ENCODE measurements at places on chromosomes 11 and 22.

DNA sequence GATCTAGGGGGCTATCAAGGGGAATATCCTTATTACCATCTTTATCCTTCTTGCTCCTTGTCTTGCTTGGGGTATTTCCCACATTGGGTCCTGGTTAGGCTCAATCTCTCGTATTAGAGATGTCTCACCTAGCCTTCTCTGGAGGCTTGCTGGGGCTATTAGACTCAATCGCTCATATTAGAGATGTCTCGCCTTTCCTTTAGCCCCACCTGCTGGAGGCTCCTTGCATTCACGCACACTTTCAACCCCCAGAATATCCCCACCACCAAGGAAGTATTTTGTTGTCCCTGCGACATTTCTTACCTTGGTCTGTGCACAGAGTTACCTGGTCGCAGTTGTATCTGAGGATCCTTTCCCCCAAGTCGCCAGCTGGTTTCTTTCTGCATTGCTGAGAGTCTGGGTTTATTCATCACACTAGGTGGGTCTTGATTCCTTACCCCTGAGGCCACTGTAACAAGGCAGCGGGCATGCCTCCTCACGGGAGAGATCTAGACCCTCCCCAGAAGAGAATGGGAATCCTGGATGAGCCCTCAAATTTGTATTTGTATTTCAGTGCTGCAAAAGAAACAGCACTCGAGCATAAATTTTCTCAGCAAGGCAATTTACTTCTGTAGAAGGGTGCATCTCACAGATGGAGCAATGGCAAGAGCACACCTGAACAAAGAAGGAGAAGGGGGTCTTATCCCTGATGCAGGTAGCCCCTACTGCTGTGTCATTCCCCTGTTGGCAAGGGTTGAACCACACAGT lies 15.9 kb upstream of the HYLS1 start:
- DNase-seq = no peak

GRCh38 chr11:103844327-103845215 lies 191.9 kb upstream of the DDI1 start:
- DNase-seq = no peak

DNA sequence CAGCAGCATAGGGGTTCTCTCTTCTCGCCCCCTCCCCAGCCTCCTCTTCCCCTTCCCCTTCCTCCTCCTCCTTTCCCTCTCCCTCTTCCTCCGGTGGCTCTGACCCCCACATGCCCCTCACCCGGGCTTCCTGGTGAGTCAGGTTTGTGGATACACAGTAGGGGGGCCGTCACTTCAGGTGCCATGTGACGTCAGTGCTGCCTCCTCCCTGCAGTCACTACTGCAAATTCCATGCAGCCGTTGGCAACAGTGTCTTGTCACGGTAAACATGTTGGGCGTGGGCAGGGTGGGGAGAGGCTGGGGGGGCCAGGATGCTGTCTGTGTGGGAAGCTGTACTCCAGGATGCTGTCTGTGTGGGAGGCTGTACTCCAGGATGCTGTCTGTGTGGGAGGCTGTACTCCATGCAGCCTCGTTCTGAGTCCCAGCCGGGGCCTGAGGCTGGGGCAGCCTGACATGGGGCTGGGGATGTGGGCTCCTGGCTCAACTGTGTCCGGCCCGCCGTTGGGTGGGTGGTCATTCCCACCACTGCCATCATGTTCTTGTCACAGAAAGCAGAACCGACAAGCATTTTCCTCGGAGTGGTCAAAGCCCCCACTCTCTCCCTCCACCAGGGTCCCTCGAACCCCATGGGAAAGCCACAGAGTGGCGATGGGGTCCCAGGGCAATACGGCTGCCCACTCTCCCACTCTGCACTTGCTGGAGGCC lies 2.4 kb upstream of the MUC2 start:
- no peak for DNase-seq

- DNase-seq = no peak
These were observed 758 bp downstream of the LDLRAD3 start for GRCh38 chr11:35944503-35945136.

DNA sequence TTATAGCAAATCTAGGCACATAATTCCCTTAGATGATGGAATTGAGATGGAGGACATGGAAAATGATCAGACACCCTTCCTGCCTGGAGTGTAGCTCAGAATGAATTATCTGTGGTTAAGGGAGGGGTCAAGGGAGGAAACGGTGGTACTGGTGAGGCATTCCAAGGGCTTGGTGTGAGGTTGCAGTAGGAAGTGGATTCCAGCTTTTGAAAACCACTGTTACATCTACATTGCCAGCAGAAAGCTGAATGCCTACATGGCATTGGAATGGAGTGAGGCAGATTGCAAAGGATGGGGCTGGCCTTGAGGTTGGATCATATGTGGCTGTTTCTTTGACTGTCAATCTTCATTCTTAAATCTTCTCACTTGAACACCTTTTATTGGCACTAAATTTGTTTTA lies 684.4 kb downstream of the NTM start:
- DNase-seq = no peak

- DNase-seq = no peak
These were observed 21.6 kb upstream of the SUSD2 start for GRCh38 chr22:24159650-24160049.

- no peak for DNase-seq
These were observed at the start of gene MMP8 for GRCh38 chr11:102724904-102725500. MMP8 (minus strand) TSS chr11:102724954; CDS start chr11:102724855, 99 bp downstream.

- DNase-seq = no peak
These were observed 116.2 kb downstream of the CHST1 start for GRCh38 chr11:45549257-45549656.

GRCh38 chr11:2699531-2700414 lies at the start of gene KCNQ1OT1:
KCNQ1OT1 (minus strand) TSS chr11:2699994.
- DNase-seq = peak; percentile 68

DNA sequence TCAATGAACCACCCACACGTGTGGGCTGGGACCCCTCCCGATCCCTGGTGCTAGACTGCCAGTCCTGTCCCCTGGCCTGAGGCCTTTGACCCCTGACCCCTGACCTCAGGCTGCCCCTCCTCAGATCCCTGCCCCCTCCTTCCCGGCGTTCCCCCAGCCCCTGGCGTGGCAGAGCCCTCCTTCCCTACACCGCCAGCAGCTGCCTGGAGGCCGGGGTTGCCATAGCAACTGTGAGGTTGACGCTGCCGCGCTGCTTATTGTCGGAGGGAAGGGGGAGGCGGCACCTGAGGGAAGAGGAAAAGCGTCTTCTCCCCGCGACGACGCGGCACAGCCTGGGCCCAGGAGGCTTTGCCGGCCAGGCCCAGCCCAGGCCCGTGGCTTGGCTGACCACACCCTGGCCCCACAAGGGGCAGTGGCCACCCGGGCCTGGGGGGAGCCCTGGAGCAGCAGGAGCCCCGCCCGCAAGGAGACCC lies 32.6 kb downstream of the SHANK3 start:
- no peak for DNase-seq

GRCh38 chr11:93655047-93655446 lies 6.4 kb upstream of the CEP295 start:
- DNase-seq = no peak

- DNase-seq = no peak
These were observed 106.6 kb downstream of the ARL14EP start for GRCh38 chr11:30429550-30429949.

DNA sequence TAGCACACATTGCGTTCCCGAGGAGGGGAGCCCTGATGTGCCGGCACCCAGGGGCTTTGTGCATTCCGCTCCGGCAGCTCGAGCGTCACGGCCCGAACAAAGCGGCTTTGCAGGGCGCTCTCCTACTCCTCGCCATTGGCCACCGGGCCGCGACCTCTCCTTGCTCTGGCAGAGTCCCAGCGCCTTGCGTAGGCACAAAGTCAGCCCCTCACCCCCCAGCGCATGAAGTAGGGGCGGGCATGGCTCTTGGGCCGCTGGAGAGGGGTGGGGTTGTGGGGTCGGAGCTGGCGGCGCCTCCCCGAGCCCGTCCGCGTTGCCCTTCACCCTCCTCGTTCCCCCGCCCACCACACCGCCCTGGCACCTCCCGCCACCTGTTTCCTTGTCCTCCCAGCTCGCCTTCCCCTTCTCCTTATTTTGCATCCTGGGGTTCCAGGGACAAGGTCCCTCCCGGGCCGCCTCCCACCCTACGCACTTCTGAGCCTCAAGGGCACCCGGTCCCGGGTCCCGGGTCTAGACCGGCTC lies 753 bp upstream of the PPARA start:
- peak; percentile 9 for DNase-seq

GRCh38 chr11:114097832-114098231 lies 38.3 kb downstream of the ZBTB16 start:
- DNase-seq = no peak

DNA sequence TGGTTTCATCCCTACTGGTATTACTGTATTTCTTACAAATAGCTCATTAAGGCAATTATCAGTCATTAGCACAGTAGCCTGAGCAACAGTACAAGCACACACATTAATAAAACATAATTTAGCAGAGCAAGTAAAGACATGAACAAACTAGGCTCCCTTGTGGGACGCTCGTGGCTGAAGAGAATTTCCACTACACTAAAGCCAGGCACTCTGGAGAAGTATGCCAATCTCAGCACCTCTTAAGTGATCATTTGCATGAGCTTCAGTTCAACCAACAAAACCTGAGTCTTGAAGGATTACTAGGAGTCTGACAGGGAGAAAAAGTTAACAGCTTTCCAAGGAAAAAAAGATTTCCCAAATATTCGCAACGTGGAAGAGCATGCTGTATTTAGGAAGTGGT lies 109.1 kb downstream of the LARGE1 start:
- no peak for DNase-seq

DNA sequence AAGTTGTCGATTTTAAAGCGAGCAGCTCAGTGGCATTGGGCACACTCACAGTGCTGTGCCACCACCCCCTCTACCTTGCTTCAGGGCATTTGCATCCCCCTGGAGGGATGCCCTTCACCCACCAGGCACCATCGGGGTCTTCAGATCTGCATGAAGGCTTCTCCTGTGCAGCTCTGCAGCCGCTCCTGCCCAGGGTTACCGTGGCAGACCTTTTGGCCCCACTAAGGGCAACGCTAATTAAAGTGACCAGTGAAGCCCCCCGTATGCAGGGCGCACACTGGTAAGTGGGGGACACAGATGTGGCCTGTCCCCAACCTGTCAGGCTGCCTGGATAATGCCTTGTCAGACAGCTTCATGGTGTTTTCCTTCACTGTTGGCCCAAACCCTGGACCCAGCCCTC lies 1117.7 kb downstream of the BRD1 start:
- no peak for DNase-seq

GRCh38 chr22:17176715-17177114 lies 17.6 kb upstream of the HDHD5 start:
- DNase-seq = no peak

DNA sequence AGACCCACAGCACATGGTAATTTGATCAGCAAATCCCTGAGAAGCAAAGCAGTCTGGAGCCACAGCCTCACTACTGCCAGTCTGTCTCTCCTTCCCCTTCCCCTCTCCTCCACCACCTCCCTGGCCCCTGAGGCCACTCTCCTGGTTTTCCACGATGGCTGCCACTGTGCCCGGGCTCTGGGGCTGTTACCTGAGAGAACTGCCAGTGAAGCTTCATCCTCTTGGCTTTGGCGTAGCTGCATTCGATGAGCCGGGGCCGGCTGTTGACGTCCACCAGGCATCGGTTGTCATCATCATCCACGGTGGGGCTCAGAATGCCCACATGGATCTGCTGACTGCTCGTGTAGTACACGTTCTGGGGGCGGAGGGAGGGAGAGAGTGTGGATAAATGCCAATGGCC lies 60.2 kb downstream of the CSNK2A3 start:
- no peak for DNase-seq

- DNase-seq = no peak
These were observed 332.2 kb downstream of the LUZP2 start for GRCh38 chr11:24828938-24829605.

DNA sequence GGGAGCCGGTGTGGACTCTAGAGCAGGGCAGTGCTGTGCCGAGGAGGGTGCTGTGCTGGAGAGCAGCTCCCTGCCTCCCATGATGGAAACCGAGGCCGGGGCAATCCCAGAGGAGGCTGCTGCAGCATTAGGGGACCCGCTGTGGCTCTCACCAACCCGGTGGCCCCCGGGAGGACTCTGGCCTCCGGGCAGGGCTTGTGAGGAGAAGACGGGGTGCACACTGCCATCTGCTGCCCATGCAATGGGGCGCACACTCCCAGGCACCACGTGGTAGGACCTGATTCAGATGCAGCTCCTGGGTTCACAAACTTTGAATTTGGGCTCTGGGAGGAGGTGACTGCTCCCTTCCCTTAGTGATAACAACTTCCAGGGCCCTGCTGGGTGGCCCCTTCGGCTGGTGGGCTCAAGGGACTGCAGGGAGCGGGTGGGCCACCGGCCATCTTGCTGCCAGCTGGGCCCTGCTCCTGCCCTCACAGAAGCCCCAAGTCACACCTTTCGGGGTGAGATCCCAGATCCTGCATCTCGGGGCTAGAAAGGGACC lies 93.8 kb upstream of the FGF3 start:
- no peak for DNase-seq

DNA sequence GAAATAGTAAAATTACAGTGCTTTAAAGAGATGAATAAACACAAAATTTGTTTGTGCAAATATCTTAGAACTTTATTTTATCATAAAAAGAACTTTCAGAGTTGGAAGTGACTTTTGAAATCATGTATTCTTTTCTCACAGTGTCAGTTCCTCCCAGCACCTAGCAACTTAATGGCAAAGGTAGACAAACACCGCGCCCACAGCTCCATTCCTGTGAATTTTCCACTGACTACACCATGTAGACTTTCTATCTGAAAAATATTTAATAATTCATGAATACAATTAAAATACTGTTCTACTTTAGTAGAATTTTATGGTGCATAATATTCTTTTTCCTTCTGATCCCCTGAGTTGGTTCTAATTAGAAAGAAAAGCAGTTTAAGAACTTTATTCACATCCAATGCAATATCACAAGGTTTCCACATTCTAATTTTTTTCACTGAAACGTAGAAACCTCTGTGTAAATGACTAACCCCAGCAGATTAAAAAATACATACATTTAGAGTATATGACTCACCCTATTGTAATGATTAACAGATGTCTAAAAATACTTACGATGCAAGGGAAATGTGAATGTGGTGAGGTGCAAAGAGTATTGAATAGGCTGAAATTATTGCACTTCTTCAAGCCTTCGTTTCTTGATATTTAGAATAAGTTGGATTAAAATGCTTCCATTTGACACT lies 218.2 kb upstream of the CCDC179 start:
- DNase-seq = no peak

DNA sequence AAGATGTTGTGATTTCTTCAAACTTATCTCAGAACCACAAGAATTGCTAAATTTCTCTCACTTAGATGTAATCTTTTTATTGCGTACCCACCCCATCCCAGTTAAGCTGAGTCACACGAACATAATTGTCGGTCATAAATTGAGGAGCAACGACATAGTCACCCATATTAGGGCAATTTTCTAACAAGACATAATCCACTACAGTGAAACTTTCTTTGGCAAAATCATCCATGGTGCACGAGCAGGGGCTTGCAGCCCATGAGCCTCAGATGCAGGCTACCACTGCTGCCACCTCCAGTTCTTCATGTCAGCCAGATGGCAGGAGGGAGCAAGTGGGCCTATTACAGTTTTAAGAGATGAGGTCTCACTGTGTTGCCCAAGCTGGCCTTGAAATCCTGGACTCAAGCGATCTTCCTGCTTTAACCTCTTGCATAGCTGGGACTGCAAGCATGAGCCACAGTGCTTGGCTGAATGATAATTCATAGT lies 70.3 kb upstream of the GRK2 start:
- DNase-seq = no peak
